Stimulated activated CD8-positive, alpha-beta memory T cell treated with anti-CD3 and anti-CD28 coated beads, Interleukin-2, amount 100 ng/mL, for 1 hour (primary cell): ENCODE measurements at places on chromosomes 1 and 21.

DNA sequence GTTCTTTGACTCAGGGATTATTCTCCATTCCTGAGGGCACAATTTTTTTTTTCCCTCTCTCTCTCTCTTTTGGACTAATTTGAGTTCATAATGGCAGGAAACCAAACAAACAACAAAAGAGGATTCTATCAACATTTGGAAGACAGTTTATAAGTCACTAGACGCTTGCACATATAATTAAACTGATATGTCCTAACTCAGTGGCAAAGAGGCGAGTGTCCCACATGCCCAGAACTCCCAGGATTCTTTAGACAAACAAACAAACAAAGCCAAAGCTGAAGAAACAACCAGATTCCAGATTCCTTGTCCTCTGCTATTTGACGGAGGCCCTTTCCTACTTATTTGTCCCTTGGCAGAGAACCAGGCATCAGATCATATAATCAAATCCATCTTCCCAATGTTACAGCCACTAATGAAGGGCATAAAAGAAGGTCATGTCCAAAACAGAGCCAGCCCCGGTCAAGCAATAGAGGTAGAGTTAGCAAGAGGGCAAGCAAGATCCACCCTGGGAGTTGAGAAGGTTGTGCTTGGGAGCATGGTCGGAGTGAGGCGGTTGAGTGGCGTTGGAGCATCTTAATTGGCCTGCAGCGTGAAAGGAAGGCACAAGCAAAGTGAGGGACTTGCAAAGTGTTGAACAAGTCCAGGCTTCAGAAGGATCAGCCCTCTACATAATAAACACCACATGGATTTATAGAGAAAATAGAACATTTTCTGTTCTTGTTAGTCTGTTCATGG lies 30.3 kb downstream of the ZNF362 start:
- no peak for DNase-seq

DNA sequence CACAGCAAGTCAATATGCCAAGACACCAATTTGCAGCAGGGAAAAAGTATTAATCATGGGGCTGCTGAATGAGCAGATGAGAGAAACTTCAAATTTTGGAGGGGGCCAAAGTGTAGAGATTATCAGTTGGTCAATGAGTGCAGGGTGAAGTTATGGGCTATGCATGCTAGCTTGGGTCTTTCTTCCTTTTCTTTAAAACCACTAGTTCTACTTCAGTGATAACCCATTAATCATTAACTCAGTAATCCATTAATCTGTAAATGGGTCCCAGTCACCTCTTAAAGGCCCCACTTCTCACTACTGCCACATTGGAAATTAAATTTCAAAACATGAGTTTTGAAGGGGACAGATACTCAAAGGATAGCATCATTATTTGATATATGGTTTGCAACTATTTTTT lies 688.6 kb upstream of the ADGRL4 start:
- DNase-seq: no peak

- no peak for DNase-seq
Measured at GRCh38 chr1:21764615-21765423, 18.1 kb downstream of the USP48 start.

DNA sequence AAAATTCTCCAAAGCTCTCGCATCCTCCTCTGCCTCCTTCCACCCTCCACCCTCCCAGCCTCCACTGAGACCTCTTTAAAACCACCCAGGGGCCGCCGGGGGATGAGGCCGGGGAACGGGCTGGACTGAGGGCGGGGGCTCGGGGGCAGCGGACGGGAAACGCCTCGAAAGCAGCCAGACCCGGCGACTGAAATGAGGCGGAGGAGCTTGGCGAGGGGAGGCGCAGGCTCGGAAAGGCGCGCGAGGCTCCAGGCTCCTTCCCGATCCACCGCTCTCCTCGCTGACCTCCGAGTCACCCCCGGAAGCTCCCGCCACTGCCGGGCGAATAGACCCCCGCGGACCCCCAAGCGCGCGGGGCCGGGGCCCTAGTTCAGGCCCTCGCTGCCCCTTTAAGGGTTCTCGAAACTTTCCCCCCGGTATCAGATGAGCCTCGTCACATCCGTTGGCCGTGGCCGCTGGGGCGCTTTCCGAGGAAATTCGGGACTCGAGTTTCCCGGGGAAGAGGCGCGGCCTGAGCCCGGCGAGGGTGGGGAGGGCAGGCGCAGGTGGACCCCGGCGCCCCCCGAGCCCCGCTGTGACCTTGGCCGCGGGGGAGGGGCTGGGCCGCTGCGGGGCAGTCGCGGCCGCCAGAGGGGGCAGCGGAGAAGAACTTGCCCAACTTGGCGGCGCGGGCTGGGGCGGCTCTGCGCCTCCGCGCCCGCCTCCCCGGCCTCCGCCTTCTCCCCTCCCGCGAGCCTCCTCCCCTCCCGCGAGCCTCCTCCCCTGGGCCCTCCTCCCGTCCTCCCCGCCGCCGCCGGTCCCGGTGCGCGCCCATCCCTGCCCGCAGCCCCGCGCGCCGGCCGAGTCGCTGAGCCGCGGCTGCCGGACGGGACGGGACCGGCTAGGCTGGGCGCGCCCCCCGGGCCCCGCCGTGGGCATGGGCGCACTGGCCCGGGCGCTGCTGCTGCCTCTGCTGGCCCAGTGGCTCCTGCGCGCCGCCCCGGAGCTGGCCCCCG lies at the start of gene BACE2:
BACE2 (plus strand) TSS at position 813 of the 995 bp plus-strand sequence; CDS start at position 917, 104 bp downstream.
- no peak for DNase-seq

GRCh38 chr1:225693085-225693696 lies 40.3 kb upstream of the ENAH start:
- no peak for DNase-seq

- no peak for DNase-seq
Measured at GRCh38 chr1:48450505-48450904, 21.5 kb downstream of the SPATA6 start.

- DNase-seq: no peak
Measured at GRCh38 chr1:191065346-191065745, 587.7 kb upstream of the BRINP3 start.

- DNase-seq: no peak
Measured at GRCh38 chr1:39635205-39635870, 4.1 kb downstream of the HEYL start.
